ENCODE measurements at places on chromosomes 13 and 19.

GRCh38 chr13:43431290-43431716, 355.5 kb downstream of the ENOX1 start:
- no peak for DNase-seq

GRCh38 chr13:40911341-40911740, 107.8 kb downstream of the ELF1 start:
- DNase-seq, result no peak

DNA sequence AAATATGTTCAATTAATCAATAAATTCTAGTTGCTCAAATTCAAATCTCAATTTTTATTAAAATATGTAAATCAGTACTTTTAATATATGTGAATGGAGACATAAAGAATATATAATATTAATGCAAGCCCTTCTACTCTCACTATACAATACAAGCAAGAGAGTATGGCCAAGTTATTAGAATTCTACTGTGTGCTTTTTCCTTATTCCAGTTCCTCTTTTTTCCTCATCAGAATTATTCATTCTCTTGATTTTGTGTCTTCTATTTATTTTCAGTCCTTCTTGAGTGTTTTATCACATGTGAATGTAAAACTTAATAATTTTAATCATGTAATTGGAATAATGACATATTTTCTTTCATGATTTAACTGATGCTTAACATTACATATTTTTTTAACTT, 276.8 kb downstream of the PCDH20 start:
- DNase-seq, result no peak

- no peak for DNase-seq
These were observed 9.8 kb downstream of the PROZ start for GRCh38 chr13:113168211-113168610.

DNA sequence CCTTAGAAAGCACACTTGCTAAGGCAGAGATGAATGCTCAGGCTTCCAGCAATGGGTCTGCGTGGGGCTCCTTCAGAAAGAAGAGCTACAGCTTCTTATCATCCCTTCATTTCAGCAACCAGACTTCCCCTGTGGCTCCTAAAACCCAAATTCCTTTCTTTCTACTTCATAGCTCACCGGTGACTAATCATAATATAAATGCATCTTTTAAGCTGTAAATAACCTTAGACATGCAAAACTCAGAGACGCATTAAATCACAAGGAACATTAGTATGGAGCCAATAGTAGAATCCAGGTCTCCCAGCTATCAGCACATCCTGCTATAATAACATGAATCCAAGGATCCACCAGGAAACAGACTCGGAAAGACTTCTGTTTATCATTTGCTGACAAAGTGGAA, 375.6 kb downstream of the COG6 start:
- no peak for DNase-seq

DNA sequence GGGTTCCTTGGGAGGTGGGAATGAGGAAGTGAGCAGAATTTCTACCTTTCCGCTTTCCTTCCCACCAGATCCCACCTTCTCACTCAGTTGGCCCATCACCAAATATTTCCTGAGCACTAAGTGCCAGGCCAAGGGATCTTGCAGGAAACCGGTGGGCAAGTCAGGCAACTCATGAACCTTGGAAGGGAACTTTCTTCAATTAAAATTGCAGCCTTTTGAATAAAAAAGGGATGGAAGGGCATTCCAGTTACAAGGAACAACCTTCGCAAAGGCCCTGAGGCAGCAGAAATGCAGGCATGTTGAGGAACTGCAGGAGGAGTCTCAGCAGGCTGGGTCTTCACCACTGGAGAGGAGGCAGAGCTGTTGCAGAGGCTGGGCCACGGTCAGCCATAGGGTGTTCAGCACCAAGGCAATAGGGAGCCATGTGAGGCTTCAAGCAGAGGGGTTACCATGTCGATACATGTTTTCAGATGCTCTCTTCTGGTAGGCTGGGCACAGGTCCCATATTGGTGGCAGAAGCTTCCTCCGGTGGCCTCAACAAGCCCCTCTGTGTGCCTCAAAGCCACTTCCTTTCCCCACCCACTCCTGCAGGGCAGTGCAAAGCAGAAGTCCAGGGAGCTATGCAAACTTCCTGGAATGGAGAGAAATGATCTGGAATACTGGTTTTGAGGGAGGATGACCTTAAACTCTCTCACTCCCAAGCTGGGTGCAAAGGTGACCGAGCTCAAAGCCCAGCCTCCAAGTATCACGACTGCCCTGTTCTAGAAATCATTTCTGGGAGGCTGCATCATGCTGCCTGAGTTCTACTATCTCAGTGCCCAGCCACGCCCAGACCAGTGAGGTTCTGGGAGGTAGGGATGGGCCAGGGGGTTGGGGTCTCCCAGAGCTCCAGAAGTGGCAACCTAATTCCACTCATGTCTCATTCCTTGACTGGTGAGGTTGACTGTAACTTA, at the start of gene FUT6:
FUT6 (minus strand) TSS at position 638 of the 953 bp plus-strand sequence. CDS start 7,135 bp downstream, outside the sequence.
- no peak for DNase-seq

GRCh38 chr19:33235996-33236350, 10.3 kb upstream of the SLC7A10 start:
- DNase-seq, result no peak

DNA sequence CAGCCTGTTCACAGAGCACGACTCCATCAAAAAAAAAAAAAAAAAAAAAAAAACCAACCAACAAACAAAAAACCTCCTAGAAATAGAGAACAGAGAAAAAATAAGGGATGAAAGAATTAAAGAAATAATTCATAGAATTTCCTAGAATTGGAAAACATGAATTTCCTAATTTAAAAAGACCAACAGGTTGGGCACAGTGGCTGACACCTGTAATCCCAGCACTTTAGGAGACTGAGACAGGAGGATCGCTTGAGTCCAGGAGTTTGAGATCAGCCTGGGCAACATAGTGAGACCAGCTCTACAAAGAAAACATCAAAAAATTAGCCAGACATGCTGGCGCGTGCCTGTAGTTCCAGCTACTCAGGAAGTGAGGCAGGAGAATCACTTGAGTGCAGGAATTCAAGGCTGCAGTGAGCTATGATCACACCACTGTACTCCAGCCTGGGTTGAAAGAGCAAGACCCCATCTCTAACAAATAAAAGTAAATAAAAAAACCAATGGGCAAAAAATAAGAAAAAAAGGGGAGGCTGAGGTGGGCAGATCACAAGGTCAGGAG, 6.5 kb downstream of the SPART start:
- no peak for DNase-seq

GRCh38 chr19:4447327-4448146, 10.1 kb downstream of the UBXN6 start:
- DNase-seq, result no peak

DNA sequence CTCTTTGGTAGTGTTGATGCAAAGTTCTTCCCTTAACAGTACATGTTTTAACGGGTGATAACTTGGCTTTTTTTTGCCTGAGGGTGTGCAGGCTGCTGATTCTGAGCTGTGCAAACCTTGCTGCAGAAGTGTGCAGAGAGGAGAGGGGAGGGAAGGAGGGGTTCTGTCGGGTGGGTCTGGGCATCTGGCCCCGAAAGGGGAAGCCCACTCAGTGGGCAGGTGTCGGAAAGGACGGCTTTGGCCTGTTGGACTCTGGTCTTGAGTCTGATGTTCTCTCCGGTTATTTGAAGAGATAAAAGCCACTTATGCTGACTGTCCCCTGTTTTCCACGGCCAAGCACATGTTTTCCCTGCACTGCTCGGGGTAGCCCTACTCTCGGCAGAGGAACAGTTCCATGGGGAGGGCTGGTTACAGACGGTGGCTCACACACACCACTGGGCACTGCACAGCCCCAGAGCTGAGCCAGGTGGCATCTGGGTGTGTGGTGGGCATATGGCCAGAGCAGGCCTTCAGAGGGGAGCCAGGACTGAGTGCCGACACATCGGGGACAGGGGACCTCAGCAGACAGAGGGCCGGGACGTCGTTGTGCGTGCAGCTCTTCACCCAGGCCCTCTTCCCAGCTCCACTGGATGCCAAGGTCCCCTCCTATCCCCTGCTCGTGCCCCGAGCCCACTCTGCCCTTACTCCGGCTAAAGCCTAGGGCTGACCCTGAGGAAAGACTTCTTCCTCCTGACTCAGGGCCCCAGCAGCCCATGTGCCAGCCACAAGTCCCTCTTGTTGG, 93.2 kb downstream of the TEX29 start:
- no peak for DNase-seq

- DNase-seq, result no peak
These were observed 4.4 kb upstream of the WIZ start for GRCh38 chr19:15453906-15454860.

GRCh38 chr13:22893777-22894176, 287.0 kb upstream of the SGCG start:
- DNase-seq, result no peak

- DNase-seq, result no peak
These were observed 2.1 kb downstream of the POU4F1 start for GRCh38 chr13:78601124-78601873.

DNA sequence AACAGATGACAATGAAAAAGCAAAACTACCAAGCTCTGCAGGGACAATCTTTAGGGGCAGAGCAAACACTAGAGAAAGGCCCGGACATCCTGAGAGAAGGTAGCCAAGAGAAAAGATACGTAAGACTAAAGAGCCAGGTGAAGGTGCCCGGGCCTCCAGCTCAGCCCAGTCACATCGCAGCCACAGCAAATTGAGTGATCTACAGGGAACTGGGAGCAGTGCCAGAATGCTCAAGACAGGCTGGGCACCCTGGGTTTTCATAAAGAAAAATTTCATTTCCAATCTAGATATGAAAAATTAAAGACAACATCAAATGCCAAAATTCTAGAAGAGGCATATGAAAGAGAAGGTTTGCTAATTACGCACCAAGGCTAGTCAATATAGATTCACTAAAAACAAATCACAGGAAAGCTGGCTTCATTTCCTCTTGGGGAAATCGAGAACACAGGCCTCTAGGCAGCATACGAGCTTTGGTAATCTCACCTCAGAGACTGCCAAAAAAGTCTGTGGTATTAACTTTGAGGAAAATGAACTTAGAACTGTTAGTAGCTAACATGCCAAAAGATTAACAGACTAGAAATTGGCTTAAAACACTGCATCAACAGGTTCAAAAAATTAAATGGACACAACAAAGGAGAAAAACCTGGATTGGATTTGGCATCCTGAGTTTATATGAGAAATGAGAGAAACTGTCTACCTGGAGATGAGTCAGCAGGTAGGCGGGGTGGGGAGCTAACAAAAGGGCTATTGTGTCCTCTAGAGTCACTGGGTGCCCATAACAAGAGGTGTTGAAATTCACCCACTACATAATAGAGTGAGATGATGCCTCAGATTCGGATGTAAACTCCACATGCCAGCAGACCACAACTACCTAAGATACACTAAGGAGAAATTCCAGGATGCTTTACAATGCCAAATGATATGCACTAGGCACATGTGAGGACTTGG, 6.6 kb downstream of the ANKRD10 start:
- DNase-seq, result no peak

GRCh38 chr19:1632462-1633268, 19.8 kb downstream of the TCF3 start:
- no peak for DNase-seq

GRCh38 chr13:70042193-70042592, 65.4 kb upstream of the ATXN8OS start:
- no peak for DNase-seq

DNA sequence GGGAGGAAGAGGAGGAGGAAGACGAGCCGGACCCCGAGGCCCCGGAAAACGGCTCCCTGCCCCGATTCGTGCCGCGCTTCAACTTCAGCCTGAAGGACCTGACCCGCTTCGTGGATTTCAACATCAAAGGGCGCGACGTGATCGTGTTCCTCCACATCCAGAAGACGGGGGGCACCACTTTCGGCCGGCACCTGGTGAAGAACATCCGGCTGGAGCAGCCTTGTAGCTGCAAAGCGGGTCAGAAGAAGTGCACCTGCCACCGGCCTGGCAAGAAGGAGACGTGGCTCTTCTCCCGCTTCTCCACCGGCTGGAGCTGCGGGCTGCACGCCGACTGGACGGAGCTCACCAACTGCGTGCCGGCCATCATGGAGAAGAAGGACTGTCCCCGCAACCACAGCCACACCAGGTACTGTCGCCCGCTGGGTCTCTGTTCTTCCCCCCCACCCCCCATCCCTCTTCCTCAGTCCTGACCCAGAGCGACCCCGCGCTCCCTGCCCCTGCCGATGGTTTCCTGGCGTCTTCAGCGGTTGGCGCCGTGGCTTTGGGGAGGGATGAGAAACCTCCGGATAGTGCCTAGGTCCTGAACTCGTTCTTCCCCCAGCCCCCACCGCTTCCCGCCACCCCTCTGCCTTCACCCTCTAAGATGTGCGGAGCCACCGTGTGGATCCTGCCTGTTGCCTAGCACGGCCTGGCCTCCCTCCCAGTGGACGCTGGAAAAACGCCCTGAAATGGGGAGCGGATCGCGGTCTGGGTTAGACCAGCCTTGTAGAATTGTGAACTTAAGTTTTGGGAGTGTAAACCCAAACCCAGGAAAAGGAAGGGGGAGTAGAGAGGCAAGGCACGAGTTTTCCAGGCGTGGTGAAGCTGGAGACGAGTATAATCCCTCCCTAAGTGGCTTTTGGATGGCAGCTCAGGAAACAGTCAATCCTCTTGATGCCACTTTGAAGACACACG, 1.5 kb downstream of the HS6ST3 start:
- no peak for DNase-seq

- DNase-seq, result no peak
These were observed 31.4 kb upstream of the GGACT start for GRCh38 chr13:100619940-100620339.

DNA sequence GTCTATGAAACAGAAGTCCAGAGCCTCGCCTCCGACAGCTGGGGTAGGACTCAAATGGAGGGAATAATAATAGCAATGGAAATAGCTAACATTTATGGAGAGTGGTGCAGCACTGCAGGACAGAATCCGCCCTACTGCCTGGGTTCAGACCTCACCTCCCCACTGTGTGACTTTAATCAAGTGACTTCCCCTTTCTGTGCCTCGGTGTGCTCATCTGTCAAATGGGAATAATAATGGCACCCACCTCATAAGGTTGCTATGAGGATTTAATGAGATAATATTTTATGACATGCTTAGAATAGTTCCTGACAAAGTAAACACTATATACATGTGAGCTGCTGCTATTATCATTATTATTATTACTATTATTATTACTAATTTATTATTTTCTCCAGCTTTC, 3.2 kb downstream of the LRFN1 start:
- DNase-seq, result no peak

DNA sequence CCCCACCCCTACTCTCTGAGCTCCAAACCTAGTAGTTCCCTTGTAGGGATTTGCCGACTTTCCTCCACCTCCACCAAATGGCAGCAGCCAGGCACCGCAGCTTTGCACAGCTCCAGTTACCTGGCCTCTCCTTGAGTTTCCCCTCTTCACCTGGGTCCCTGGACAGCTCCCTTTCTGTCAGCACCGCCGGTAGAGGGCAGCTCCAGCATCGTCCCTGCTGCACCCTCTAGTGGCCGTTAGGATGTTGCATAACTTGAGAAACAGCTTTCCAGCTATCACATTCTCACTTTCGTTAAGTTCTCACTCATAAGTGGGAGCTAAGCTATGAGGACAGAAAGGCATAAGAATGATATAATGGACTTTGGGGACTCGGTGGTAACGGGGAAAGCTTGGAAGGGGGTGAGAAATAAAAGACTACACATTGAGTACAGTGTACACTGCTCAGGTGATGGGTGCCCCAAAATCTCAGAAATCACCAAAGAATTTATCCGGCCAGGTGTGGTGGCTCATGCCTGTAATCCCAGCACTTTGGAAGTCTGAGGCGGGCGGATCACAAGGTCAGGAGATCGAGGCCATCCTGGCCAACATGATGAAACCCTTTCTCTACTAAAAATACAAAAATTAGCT, 60.4 kb upstream of the OLFM4 start:
- DNase-seq, result peak; percentile 73

GRCh38 chr19:41703602-41704293, 4.7 kb upstream of the CEACAM5 start:
- DNase-seq, result no peak

- peak; percentile 67 for DNase-seq
These were observed 84.0 kb downstream of the MZT1 start for GRCh38 chr13:72643311-72643989.
